ENCODE measurements at places on chromosomes 5 and 9.

- DNase-seq, result no peak
These were observed 42.3 kb downstream of the NR4A3 start for GRCh38 chr9:99863955-99864354.

- DNase-seq, result no peak
These were observed 20.0 kb upstream of the PITX1 start for GRCh38 chr5:135053989-135054388.

DNA sequence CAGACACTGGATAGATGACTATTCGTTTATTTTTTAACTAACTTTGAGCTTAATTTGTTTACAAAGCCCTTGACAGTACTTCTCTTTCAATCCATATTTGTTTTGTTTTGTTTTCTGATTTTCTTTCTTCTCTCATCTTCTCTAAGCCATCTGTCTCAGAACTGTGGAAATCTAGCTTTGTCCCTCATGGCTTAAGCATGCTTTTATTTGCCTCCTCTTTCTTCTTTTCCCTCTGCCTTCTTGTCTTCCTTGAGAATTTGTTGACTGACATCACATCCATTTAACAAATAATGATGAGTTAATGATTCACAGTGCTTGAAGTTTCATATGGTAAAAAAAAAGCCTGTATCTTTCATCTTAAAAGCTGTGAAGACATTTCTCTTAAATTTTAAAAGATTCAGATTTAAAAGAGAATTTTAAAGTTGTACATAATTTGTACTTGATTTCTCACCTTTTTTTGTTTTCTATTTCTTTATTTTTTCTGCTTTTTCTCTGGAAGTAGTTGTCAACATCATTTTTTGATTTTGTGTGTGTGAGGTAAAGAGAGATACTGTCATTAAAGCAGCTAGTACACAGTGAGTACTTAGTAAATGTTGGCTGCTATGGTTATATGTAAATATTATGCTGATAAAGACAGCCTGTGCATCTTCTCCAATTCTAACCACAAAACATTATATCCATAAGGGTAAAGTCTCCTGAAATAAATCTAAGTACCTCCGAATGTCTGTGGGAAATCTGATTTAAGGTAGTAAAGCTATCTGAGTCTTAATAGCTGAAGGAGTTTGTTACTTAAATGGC lies 13.9 kb upstream of the SGCD start:
- DNase-seq, result no peak

GRCh38 chr9:4581861-4582565 lies 80.1 kb upstream of the PLPP6 start:
- no peak for DNase-seq

DNA sequence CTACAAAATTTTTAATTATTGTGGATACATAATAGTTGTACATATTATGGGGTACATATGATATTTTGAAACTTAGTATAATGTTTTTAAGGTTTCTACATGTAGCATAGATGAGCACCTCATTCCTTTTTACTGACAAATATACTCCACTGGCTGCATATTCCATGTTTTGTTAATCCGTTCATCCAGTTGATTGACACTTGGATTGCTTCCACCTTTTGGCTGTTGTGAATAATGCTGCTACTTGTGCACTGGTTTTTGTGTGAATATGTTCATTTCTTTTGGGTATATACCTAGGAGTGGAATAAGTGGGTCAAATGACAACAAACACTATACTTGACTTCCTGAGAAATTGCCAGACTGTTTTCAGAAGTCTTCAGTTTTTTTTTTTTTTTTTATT lies 2.8 kb upstream of the ENTREP1 start:
- DNase-seq, result no peak

DNA sequence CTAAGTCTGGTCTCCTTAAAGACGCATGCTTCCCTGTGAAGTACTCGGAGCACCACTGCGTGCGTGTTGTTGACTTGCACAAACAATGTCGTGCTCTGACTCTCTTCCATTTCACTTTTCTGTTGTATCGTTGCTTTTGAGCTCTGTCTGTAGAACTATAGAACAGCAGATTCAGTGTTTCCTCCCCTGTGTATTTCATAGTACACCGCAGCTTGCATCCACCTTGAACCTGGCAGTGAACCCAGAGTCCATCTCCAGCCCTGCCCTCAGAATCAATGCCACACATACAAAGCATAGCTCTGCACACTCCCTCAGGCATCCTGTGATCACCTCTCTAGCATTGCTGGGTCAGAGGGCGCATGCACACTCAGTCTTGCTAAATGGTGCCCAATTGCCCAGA lies 37.2 kb upstream of the ADAMTS2 start:
- no peak for DNase-seq

GRCh38 chr5:125115195-125115525 lies 368.7 kb upstream of the ZNF608 start:
- DNase-seq, result no peak

DNA sequence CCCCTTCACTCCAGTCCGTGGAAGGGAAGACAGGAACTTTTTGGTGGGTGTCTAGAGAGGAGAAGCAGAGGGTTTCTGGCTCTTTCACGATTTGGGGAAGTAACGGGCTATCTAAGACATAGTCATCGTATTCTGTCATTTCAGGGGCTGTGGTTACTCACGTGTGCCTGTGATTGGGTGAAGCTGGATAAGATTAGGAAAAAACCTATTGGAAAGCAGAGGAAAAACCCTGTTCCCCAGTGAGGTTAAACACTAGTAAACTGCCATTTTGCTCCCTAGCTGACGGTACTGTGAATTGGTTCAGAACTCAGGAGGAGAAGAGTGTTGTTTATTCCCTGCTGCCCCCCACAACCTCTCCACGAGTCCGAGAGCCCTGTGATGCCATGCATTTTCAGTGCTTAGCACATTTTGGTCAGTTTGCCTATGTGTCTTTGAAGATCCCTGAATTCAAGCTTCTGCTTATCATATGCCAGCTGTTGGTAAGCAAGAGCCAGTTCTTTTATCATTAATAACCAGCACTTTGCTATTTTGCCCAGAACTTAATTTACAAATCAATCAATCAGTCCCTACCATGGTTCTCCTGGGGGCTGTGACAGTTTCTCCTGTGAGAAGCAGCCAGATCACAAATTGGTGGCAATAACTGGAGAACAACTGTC lies 45.1 kb upstream of the ROR2 start:
- DNase-seq, result no peak

- DNase-seq, result no peak
These were observed 3.5 kb upstream of the MSX2 start for GRCh38 chr5:174720612-174721529.

DNA sequence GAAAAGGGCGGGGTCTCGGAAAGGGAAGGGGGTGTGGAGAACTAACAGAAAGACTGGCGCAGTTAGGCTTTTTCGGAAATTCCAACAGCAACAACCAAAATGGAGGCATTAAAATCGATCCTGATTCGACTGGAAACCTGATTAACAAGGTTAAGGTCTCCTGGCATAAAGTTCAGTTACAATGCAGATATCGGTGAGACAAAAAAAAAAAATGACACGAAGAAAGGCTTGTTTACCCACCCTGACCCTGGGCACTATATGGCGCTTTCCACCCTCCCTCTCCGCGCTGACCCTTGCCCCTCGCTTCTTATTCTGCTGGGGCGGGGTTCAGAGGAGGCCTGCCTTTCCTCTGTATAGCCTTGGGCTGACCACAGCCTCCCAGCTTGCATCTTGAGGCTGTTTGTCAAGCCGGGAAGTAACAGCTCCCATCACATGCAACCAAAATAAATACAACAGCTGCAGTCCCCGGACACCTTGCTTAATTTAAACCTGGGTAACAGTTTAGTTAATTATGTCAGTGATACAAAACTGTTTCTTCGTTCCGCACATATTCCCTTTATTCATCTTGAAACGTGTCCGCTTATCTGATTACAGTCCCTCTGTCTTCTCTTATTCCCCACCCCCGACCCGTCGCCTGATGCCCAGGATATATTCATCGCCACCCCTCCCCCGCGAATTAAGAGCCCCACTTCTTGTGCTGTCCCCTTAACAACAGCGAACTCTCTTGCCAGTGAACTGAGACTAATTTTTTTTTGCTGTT lies 795 bp upstream of the PJA2 start:
- peak; percentile 77 for DNase-seq

- no peak for DNase-seq
These were observed 1.4 kb downstream of the PCDH1 start for GRCh38 chr5:141876628-141877355.

GRCh38 chr5:113320273-113320780 lies 114.5 kb downstream of the TSSK1B start:
- peak; percentile 28 for DNase-seq

DNA sequence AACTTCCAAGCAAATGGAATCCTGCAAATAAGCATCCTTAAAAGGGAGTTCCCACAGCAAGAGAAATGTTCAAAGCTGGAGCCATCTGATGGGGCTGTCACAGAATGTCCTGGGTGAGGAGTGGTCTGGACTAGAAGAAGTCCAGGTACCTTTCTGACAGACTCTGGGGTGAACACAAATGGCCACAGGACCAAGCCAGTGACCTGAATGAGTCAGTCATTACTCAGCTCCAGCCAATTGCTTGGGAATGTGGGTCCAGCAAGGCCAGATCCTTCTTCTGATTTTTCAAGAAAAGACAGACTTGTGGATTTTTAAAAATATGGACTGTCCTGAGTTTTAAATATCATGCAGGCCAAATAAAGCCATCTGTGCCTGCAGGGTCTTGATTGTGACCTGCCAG lies 30.1 kb downstream of the GALNT10 start:
- DNase-seq, result peak; percentile 86

- no peak for DNase-seq
These were observed 26.9 kb downstream of the GALNT12 start for GRCh38 chr9:98834386-98834785.

DNA sequence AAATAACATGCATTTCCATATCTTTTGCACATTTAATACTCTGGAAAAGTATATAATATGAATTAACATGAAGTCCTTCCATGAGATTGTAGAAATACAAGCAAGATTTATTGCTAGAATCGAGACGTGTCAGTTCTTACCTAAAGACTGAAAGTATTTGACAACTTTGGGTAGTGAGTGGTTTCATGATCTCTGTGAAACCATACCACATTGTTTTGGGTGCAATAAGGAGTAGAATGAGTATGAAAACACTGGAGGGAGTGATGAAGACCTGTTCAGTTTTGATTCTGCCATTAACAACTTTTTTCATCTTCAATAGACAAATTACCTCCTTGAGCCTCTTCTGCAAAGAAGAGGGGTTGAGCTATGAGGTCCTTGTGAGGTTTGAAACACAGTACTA lies 133.7 kb downstream of the NUDT12 start:
- no peak for DNase-seq

DNA sequence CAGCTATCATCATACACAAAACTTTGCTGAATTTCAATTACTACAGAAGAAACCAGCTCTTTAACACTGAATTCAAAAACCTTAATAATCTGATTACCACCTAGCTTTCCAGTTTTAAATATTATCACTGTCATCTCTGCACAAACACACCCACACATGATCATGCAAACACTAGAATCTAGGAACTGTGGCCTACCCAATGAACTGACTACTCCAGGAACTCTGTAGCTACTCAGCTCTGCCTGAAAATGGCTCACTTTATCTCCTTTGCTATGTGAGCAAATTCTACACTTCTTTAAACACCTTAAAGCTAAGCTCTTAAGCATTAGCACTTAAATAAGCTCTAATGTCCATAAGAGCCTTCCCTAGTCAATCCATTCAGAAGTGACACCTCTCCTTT lies 123.3 kb upstream of the DPYSL3 start:
- DNase-seq, result no peak

- DNase-seq, result peak; percentile 74
These were observed 1.7 kb downstream of the SLC1A3 start for GRCh38 chr5:36607838-36608783.

DNA sequence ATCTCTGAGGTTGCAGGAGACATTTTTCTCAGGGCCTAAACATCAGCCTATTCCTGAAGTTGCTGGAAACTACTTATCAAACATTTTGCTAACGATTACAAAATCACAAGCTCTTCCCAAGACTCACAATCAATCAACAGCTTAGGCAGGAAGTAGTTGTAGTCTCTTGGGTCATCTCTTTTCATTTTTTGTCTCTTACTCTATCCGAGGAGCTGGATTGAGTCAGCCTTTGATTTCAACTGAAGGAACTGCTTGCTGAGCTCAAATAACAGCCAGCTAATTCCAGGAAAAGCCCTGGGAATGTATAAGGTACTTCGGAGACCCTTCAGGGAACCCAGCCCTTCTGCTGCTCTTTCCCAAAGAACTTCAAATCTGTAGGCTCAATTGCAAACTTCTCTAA lies 398.9 kb downstream of the PLK2 start:
- no peak for DNase-seq

DNA sequence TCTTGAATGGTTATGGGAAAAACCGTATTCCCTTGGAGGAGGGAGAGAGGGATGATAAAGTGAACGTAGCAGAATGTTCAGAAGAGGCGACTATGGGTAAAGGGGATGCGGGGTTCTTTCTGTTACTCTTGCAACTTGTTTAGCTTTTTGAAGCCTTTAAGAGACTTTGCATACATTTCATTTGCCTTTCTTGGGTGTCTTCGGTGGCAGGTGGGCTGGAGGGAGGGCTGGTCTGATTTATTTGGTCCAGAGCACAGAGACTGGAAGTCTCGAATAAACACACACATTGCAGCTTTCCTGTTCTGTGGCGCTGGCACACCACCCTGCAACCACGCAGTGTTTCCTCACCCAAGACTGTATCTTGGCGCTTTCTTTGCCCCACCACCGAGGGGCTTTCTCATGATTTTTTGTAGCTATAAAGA lies 23.2 kb downstream of the TTF1 start:
- no peak for DNase-seq

DNA sequence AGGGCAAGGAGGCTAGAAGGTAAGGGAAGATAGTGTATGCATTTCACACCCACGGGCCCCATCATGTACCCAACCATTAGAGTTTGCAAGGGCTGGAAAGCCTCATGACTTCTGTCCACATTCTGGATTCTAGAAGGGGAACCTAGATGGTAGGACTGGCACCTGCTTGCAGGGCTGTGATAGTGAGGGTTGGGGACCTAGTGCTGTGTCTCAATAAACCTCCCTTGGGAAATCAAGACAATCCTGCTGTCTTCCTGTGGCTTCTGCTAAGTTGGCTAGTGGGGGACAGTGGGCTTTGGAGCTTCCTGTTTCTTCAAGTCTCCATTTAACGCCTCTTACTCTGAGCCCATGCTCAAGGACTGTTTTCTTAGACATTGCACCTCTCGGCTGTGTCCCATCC lies 43.6 kb upstream of the SYNPO start:
- no peak for DNase-seq

DNA sequence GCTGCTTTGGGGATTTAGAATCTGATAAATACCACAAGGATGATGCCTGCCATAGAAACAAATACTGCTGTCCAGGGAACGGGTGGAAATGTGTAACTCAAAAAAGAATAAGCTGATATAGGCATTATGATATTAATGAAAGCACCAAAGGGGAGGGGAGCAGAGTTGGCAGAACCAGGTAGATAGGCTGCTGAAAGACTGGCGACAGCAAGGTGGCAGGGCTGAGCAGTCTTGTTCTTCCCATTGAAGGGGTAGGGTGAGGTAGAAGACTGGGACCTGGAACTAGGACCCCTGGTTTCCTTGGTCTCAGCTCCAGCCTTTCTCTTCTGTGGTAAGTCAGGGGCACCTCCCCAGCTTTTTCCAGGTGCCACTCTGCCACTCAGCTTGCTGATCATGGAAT lies 31.4 kb upstream of the TMOD1 start:
- DNase-seq, result no peak

Data from renal cortical epithelial cell (primary cell).